Cortex of kidney (tissue), 1 donor: ENCODE measurements at places on chromosomes 5 and 9.

DNA sequence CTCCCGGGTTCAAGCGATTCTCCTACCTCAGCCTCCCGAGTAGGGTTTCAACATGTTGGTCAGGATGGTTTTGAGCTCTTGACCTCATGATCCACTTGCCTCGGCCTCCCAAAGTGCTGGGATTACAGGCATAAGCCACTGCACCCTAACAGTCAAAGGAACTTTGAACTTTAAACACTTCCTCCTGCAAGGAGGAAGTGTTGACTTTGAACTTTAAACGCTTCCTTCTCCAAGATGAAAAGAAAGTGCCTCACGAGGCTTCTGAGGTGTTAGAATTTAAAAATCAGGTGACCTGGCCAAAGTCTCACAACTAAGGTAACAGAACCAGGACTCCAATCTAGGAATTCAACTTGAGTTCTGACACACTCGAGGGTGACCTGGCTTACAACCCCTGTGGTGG is 150.9 kb downstream of the BRINP1 start:
- DNase-seq: no peak

DNA sequence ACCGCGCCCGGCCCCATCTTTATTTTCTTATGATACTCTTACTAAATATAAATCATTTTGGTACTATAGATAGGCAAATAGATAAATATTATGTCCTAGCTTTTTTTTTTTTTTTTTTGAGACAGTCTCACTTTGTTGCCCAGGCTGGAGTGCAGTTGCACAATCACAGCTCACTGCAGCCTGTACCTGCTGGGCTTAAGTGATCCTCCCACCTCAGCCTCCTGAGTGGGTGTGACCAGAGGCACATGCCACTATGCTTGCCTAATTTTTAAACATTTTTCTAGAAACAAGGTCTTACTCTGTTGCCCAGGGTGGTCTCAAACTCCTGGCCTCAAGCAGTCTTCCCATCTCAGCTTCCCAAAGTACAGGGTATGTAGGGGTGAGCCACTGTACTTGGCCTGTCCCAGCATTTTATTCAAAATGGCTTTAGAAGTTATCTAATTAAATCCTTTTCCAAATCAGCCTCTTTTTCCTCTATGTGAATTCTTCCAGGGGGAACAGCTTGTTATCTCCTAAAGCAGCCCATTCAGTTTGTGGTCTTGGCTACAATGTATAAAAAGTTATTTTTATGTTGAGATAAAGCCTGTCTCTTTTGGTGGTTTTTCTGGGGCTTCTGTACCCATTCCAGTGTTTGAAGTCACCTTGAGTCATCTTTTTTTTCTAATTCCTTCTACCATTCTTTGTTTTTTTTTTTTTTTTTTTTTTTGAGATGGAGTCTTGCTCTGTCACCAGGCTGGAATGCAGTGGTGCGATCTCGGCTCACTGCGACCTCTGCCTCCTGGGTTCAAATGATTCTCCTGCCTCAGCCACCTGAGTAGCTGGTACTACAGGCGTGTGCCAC is 12.1 kb downstream of the MELK start:
- no peak for DNase-seq

DNA sequence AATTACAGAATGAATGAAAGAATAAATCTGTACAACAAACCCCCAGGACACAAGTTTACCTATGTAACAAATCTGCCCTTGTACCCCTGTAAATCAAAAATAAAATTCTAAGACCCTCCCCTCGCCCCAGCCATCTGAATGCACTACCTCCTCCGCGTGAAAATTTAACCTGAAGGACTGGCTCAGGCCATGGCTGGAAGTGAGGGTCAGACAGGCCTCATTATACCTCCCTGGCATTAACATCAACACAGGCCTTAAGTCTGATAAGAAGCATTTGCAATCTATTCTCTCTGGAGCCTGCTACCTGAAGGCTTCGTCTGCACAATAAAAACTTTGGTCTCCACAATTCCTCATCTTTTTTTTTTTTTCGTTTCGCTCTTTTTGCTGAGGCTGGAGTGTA is 48.7 kb upstream of the TTC39B start:
- DNase-seq: no peak

DNA sequence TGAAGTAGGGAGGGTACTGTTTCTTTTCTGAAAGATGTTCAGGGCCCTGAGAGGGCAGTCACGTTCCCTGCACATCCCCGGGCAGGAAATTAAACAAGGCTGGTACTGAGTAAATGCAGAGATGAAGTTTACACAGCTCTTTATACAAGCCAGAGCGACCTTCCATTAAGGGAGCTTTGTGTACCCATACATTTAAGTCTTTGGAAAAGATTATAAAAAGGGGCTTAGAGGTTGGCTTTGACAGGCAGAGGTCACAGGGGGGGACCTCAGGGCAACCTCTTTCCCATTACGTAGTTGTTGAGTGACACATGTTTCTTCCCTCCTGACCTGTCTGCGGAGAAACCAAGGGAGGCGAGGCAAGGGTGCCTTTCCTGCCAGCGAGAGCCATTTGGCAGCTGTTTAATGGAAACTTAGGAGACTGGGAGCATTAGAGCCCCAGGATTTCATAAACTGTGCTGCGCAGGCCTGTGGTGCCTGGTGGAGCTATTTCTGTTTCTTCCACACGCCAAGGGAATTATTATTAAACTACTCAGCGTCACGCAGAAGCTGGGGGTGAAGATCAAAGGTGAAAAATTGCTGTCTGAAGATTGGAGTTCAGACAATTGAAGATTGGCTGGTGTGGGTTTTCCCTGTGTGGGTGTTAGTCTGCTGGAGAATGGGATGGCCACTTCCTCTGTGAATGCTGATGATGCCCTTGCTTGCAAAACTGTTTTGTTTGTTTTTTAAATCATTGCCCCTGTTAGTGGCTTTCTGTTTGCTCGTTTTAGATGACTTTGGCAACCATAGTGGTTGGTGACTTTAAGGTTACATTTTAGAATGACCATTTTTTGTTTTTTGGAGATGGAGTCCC is 3.2 kb upstream of the SMIM32 start:
- DNase-seq: no peak

DNA sequence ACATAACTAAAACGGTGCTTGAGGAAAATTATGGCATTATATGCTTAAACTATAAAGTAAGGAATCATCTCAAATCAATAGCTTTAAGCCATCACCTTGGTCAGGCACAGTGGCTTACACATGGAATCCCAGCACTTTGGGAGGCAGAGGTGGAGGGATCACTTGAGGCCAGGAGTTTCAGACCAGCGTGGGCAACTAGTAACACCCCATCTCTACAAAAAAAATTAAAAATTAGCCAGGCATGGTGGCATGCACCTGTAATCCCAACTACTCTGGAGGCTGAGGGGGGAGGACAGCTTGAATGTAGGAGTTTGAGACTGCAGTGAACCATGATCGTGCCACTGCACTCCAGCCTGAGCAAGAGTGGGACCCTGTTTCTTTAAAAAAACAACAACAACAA is 22.6 kb downstream of the ACTL7A start:
- no peak for DNase-seq

DNA sequence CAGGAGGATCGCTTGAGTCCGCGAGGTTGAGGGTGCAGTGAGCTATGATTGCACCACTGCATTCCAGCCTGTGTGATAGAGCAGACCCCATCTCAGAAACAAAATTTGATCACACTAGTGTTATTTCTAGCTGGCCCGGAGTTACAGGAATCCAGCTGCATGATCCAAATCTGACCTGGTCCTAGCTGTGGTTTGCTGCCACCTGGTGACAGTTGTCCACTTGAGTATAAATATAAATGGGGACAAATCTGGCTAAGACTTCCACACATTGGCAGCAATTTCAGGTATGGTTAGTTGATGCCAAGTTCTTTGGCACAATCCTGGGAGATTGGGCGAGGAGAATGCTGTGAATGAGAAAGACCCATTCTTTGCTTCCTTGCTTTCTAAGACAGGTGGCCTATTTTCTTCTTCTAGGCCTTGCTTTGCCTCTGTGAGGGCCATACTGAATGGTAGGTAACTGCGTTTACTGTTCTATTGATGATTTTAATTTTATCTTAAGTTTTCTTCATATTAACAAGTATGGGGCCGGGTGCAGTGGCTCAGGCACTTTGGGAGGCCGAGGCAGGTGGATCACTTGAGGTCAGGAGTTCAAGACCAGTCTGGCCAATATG is 35.4 kb downstream of the UBE2R2 start:
- DNase-seq: no peak

- DNase-seq: no peak
These were observed 17.0 kb downstream of the HSDL2 start for GRCh38 chr9:112396872-112397271.

- no peak for DNase-seq
These were observed 163.6 kb downstream of the LRRC70 start for GRCh38 chr5:62742207-62742606.
